ENCODE measurements at places on chromosomes 12 and 14.

DNA sequence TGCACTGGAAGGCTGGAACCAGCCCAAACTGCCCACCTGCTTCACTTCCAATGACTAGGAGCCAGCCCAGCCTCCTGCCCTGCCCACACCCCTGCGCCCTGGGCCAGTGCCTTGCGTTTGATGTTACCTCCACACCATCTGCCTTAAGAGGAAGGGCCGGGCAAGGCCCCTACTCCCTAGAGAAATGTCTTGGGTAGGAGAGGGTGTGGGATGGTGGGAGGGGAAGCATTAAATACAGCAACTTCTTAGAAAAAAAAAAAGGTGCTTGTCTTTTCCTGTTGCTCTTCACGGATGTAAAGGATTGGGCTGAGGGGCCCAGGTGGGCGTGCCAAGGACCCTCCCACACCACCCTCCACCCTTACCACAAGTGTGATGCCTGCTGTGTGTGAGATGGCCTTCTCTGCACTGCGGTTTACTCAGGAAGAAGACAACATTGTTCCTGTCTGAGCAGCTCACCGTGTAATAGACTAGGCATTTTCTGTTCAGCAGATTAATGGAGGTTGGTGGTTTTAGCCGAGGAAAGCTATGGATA lies 99.9 kb downstream of the NINJ2 start:
- DNase-seq: no peak

DNA sequence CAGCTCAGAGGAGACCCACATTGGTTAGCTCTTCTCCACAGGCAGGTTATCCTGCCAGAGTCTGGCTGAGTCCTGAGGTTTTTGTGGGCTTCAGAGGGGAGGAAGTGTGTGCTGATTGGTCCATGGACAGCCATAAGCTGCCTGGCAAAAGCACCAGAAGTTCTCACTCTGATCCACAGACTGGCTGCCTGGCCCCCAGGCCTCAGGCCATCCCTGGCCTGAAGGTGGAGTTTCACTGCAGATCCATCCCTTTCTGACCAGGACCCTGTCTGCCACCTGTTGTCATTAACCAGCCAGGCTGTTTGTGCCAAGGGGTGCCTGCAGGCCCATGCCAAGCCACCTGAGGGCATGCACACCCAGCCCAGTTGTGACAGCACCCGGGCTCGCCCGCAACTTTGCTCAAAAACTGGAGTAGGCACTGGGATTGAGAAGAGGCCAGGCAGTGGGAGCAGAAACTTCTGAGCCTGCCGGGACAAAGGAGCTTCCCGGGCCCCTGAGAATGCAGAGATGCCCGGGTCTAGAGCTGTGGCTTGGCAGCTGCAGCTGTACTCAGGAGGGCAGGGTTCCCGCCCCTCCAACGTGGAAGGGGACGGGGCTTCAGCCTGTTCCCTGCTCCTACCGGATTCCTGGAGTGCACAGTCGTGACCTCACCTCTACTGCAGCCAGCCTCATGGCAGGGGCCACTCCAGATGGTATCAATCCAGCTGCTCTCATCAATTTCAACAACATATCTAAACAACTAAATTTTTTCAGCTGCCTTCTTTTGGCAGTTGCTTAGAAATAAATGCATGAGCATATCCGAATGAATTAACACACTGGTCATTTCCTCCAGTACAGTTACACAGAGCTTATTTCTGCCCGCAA lies 1277.3 kb downstream of the SLC16A7 start:
- DNase-seq: no peak

GRCh38 chr14:58638231-58639197 lies 752 bp downstream of the DACT1 start:
- no peak for DNase-seq

GRCh38 chr14:23557521-23557920 lies 1.4 kb downstream of the THTPA start:
- no peak for DNase-seq

DNA sequence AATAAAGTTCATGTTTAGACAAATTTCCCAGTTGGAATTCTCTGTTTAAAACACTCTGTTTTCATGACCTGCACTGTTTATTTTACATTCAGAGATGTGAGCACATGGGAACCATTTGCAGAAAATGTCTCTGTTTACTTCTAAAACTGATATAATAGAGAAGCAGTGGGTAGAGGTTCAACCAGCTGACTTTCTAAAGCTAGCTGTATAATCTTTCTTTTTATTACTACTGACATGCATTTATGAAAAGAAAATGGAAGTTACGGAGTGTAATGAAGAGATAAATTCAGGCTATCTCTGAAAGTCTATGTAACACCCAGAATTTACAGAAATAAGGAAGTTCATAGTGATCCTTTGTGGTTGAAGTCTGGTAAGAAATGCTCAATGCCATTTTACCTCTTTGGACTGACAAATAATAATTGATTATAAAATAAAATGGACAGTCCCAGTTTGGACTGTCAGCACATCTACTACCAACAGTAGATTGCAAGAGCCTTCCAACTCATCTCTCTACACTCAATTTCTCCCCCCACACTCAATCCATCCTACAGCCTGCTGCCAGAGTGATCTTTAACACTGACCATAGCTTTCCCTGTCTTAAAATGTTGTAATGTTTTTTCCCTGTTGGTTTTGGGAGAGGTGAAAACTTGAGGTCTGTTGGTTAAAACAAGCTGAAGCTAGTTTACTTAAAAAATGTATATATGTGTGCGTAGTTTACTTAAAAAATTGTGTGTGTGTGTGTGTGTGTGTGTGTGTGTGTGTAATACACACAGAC lies 137.4 kb downstream of the AEBP2 start:
- DNase-seq: no peak

GRCh38 chr12:80602455-80602854 lies 105.0 kb upstream of the MYF6 start:
- DNase-seq: no peak

DNA sequence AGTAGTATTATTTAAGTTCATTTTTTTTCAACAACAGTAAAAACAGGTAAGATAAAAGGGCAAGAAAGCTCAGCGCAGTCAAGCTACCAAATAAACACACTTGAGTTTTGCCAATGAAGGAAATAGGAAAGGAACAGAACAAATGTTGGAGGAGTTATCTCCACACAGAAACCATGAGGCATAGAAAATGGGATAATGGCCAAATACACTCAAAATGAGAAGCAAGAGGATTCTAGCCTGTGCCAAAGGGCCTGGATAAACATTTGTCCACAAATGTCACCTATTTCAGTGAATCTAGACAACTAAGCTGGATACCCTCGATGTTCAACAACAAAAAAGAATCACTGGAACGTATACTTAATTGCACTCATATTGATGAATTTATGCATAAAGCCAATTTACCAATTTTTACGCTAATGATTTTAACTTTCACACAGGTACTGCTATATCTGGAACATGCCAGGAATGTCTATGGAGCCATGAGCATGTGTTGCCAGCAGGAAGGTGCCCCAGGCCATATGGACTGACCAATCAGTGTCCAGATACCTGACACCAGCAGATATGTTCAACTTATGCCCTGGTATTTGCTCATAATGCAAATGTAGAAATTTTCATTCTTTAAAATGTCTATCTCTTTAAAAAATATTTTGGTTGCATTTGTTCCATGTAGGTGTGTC lies 21.1 kb downstream of the ST8SIA1 start:
- no peak for DNase-seq

GRCh38 chr14:95226801-95227200 lies 69.5 kb upstream of the DICER1 start:
- DNase-seq: no peak

DNA sequence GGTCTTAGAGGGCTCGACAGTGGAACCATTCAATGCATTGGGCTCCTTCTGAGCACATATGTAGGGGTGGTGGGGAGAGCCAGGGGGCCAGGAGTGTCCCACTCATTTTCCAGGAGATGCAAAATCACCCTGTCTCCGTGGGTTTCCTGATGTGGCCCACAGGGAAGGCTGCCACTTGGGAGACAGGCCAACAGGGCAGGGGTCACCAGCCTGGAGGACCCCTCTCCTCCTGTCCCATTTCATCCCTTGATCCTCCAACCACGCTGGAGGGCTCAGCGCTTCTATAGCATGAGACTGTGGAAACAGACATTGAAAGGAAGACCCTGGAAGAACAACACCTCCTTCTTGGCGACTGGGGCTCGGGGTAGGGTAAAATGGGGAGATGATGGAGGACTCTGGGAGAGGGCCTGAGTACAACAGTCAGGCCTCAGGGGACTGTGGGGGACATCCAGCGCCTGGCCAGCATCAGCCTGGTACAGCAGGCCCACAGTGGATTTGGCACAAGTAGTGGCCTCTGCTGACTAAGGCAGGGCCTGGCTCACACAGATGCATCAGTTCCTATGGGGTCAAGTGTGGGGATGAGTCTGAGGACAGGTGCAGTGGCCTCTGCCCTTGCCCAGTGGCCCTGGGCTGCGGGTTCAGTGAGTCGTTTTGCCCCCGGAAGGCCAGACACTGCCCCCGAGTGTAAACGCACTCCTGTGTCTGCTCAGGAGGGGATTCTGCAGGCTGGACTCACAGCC lies 68.0 kb downstream of the PRIMA1 start:
- no peak for DNase-seq

- no peak for DNase-seq
Observed at GRCh38 chr14:38490273-38490672, 234.4 kb upstream of the CLEC14A start.

GRCh38 chr12:41311883-41312282 lies 123.8 kb downstream of the PDZRN4 start:
- no peak for DNase-seq

DNA sequence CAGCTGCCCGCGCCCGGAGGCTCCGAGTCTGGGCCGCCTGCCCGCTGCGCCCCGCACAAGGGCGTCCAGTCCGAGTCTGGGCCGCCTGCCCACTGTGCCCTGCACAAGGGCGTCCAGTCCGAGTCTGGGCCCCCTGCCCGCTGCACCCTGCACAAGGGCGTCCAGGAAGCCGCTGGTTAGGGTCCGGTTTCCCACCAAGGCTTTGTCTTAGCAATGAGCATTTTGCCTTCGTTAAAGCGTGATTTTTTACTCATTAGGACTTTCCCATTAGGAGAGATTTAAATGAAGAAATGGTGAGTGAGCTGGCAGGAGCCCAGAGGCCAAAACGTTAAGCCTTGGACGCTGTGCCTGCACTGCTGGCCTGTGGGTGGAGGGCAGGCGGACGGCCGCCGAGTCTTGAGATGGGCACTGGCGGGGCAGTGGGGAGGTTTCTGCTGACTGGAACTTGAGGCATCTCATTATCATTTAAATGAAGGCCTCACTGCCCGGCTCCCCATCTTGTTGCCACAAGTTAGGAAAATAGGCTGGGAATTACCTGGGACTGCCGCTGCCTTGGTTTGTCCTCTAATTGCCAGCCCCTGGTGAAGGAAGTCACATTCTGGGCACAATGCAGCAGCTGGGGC lies 36.0 kb downstream of the FBRSL1 start:
- no peak for DNase-seq

DNA sequence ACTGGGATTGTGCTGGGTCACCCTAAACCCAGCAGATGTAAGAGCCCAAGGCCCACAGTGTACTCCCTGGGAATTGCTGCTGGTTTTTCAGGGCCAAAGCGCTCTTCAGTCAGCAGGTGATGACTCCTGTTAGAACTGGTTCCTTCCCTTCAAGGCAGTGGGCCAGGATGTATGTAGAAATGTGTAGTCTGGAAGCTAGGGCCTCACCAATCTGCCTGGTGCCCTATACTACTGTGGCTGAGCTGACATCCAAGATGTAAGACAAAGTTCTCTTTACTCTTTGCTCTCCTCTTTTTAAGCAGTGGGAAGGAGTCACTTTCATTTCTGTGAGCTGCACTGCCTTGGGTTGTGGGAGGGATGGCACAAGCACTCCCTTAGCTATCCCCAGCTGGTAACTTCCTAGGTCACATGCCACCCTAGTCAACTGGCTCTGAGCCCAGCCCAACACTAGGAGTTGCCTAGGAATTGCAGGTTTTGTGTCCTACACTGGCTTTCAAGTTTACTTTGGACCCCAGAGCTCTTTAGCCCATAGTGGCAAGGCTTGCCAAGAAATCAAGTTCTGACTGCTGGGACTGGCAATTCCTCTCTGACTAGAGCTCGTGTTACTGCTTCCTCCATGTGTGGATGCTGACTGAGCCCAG lies 249.2 kb downstream of the C12orf50 start:
- no peak for DNase-seq

- DNase-seq: no peak
Observed at GRCh38 chr14:39607978-39608377, 175.7 kb upstream of the FBXO33 start.

GRCh38 chr14:69535230-69535848 lies 39.3 kb downstream of the CCDC177 start:
- DNase-seq: no peak
